ENCODE measurements at places on chromosomes 6 and 20.

DNA sequence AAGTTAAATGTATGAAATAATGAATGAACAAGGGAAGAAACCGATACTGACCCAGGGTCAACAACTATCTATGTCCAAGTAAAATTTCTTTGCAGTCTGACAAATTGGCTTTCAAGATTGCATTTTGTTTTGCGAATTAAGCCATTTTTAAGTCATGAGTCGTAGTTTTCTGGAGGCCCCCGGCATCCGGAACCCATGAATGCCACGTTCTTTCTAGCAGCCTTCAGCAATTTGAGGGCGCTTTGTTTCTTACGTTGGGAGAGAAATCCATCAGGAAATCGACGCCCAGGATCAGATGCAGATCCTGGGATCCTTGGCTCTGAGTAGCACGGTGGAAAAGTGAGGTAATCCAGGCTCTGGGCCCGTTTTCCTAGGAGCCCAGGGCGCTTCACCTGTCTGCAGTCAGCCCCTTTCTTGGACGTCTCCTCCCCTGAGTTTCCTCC, 309 bp upstream of the ABRACL start:
- no peak for DNase-seq

DNA sequence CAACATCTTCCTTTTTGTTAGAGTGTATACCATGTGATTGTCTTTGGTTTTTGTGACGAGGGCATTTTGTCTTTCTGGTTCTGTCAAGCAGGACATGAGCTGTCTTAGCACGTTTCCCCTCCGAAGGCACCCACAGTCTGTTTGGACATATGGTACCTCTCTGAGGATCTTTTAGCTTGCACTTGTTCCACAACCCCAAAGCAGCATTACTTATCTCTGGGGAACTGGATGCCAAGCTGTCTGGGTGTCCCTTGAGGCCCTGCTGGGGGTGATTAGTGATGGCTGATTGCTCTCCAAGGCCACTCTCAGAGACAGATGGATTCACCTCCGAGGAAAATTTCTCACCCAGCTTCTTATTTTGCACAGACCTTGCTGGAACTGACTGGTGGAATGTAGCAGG, 445.0 kb upstream of the CHD6 start:
- DNase-seq: no peak

DNA sequence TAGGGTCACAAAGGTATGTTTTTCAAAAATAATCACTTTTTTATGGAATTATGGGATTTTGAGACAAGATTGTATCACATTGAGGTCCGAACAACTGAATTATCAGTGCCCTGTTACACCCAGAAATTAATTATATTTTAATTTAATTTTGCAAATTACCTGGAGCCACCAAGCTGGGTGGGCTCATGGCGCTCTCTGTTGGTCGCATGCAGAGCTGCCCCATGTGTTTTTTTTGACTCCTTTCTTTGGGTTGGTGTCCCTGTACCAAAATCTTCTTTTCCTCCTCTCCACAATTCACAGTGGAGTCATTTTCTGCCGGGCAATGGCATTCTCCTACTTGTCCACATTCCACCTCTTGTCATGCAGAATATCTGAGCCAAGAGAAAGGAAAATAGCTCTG, 38.9 kb upstream of the FRMD1 start:
- DNase-seq: no peak

- DNase-seq: no peak
Observed at GRCh38 chr20:15267935-15268334, 930.5 kb upstream of the FLRT3 start.
